Brain microvascular endothelial cell (primary cell): ENCODE measurements at places on chromosomes 11 and 22.
A peak's percentile ranks its signal among the peaks of the same experiment; 100 is the strongest.

GRCh38 chr11:130308059-130308458, 6.7 kb downstream of the ZBTB44 start:
- DNase-seq: no peak

DNA sequence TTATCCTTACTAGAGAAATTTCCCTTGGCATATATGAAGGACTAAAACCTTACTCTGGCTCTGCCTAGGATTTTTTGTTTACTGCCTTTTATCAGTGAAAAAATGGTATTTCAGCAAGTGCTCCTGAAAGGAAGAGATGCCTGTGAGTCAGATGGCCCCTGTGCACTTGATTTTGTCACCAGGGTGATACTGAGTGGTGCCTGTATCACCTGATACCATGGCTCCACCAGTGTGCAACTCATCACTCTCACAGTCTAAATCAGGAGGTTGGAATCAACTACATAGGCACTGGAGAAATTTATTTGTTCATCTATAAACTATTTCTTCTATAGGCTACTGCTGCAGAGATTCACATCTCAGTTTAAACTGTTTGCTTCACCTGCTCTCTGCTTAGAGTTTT, 43.2 kb downstream of the F2 start:
- DNase-seq: no peak

GRCh38 chr11:66321606-66322005, 4.8 kb upstream of the CD248 start:
- no peak for DNase-seq

DNA sequence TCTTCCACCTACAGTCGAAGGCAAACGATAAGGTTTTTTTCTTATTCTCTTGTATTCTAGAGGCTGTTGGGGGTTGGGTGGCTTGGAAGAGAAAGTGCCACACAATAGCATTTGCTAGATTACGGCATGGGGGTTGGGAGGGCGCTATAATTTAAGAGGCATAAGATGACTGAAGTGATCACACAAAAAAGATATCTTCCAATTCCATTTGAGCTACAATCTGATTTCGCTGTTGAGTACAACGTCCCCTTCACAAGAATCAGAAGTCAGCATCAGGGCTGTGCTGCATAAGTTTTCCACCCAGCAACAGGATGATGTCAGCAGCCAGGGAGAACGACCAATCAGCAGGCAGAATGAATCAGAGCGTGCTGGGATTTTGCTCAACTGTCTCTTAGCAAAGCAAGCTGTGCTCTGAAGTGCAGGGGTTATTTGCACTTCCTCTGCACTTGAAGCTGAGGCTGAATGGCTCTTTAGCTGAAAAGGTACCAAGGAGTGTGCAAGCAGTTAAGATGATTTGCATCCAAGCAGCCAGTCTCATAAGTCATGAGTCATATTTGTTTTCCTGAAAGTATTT, 23.2 kb upstream of the SESN3 start:
- DNase-seq: peak; percentile 92

DNA sequence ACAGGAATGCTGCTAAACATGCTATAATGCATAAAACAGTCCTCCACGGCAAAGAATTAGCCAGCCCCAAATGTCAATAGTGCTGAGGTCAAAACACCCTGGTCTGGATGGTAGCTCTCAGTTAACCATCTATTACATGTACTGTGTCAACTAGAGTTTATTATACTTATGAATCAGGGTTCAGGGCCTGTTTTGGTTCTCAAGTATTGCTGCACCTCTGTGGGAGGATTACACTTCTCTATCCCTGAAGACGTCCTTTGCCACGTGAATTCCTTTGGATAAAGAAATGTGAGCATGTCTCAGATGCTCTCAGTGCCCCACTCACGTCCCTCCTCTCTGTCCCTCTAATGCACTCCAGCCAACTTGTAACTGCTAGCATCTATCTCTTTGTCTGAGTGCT, 53.4 kb downstream of the SLC1A2 start:
- DNase-seq: no peak

DNA sequence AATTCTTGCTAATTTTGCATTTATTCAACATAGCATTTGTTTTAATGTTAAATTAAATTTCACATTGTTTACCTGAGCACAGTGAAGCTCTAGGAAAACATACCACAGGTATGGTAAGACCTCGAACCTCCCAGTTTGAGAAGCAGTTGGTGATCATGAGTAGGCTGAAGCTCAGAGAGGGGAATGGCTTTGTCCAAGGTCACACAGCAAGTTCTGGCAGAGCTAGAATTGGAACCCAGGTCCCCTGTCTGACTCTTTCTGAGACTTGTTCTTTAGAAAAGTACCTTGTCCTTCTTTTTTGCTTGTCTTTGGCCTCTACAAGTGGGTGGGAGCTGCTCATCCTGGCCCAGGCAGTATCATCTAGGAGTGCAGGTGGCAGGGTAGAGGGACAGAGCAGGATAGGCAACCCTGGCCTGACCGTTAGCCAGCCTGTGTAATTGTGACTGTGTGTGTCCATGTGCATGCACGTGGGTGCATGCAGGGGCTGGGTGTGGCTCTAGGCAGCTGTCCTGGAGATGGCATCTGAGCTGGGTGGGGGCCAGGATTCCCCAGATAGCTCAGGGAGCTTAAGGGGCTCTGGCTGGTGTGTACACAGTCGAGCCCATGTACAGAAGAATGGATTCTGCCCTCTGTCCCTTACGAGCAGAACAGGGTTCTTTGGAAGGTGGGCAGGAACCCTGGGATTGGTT, 21.6 kb downstream of the PHLDB1 start:
- no peak for DNase-seq

GRCh38 chr11:2293984-2294925, 7.5 kb downstream of the C11orf21 start:
- no peak for DNase-seq

DNA sequence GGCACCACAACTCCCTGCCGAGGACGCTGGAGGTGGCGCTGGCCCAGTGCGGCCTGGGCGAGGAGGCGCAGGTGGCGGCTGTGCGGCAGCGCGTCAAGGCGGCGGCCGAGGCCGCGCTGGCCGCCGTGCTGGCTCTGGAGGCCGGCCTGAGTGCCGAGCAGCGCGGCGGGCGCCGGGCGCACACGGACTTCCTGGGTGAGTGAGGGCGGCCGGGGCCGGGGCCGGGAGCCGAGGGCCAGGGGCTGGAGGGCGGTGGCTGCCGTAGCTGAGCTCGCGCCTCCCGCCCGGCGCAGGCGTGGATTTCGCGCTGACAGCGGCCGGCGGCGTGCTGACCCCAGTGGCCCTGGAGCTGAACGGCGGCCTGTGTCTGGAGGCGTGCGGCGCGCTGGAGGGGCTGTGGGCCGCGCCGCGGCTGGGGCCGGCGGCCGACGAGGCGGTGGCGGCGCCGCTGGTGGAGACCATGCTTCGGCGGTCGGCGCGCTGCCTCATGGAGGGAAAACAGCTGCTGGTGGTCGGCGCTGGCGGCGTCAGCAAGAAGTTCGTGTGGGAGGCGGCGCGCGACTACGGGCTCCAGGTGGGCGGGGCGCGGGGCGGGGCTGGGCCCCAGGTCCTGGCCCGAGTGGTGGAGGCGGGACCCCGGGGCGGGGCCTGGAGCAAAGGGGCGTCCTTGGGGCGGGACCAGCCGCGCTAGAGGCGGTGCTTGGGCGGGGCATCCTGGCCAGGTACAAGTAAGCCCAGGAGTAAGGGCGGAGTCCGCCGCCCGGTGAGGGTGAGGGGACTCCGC, 5.4 kb downstream of the CARNS1 start:
- DNase-seq: peak; percentile 88

DNA sequence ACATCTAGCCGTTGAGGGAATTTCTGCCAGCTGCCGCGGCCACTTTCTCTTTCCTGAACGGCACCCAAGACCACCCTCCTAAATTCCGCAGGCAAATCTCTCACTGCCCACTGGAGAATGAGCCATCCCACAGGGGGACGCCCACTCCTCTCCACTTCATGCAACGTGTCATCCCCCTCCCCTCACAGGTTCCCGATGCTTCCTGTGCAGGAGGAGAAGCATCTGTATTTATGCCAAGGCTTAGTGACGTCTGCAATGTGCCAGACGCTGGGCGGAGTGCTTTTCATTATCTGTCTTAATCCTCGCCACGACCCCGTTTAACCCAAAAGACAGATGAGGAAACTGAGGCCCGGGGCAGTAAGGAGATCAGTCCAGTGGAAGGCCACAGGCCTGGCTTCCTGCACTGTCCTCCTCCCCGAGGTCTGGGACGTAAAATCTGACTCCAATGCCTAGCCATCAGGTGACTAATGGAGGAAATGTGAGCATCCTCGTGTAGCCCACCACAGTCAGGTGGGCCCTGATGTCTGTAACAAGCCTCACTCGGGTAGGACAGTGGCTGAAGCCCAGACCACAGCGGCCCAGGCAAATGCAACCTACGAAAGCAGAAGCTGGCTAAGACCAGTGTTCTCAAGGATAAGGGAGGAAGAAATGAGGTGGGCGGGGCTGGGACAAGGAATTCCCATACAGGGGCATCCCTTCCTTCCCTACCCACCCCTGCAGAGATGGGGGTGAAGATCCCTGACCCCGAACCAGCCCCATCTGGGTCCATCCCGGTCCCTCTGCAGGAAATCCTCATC, 23.1 kb downstream of the MN1 start:
- DNase-seq: no peak

DNA sequence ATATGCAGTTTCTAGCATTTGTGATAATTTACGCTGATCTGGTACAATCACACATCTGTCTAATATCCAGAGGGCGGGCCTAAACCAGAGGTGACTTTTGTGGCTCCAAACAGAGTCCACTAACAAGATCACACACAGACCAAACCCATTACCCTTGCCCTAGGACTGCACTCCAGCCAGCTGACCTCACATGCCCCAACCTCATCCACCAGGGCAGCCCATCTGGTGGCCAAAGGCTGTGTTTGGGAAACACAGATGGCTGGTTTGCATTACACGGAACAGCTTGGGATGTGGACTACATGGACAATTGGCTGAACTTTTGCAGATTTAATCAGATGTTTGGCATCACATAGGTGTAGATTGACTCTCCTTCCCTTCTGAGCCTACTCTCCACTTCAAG, 228.2 kb downstream of the GRIK4 start:
- DNase-seq: no peak

DNA sequence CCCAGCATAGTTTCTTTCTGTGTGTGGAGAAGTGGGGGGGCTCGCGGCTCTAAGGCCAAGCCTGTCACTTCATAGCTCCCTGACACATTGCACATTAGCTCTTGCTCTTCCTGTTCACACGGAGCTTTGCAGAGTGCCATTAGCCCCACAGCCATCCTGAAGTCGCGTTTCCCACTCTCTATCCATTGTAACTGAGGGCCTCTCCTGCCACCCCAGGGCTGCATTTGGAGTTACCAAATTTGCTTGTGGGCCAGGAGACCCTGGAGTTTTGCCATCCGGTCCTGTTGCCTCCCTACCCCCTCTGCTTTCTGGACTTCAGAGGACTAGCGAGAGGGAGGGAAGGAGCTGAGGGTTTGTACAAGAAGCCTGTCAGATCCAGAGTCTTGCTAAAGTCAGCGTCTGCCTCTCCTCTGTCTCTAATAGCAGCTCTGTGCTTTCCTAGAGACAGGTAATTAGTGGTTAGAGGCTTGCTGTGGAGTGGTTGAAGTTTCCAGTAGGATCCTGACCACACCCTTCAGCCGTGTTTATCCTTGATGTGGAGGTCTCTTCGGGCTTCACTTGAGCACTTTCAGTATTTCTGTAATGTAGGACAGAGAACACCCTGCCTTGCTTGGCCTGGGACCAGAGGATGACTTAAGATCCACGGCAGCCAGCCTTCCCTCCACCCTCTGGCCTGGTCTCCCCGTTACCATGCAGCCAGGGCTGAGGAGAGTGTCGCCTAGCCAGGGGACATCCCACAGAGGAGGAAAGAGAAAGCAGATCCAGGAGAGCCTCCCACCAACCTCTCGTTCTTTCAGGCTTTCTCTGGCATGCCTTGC, 14.1 kb downstream of the DCPS start:
- DNase-seq: peak; percentile 68

- no peak for DNase-seq
Measured at GRCh38 chr11:103895106-103895505, 141.3 kb upstream of the DDI1 start.

- no peak for DNase-seq
Measured at GRCh38 chr11:45544826-45545225, 120.6 kb downstream of the CHST1 start.

DNA sequence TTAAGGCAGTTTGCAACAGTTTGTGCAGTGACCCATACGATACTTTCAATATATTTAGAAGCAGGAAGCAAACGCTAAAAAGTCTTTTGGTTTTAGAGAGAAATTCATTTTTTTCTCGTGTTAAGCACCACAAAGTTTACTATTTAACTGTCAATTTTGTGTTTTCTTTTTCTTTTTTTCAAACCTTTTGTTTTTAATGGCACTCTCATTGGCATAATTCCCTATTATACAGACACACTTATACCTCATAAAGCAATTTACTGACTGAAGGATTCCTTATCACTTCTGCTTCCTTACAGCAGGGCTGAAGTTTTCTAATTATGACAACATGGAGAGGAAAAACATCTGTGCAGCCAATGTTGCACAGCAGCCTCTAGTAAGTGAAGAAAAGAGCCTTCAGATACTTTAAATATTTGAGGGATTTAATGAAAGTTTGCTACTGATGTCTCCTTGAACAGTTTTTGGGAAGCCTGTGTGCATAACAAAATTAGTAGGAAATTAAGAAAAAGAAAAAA, 2191.2 kb downstream of the LRRC4C start:
- DNase-seq: no peak

- no peak for DNase-seq
Measured at GRCh38 chr11:106137061-106137460, 59.6 kb downstream of the AASDHPPT start.

GRCh38 chr11:14906578-14906977, 14.5 kb upstream of the CYP2R1 start:
- DNase-seq: no peak

- peak; percentile 93 for DNase-seq
Measured at GRCh38 chr11:65150509-65151299, 16.4 kb upstream of the SYVN1 start.

- no peak for DNase-seq
Measured at GRCh38 chr11:124081483-124081882, 33.8 kb upstream of the VWA5A start.

- no peak for DNase-seq
Measured at GRCh38 chr11:122430490-122430889, 225.0 kb upstream of the UBASH3B start.

- DNase-seq: no peak
Measured at GRCh38 chr11:102716527-102716926, 8.2 kb downstream of the MMP8 start.

- peak; percentile 59 for DNase-seq
Measured at GRCh38 chr11:35151241-35151640, 12.3 kb downstream of the CD44 start.

- no peak for DNase-seq
Measured at GRCh38 chr11:120835601-120836228, 188.2 kb upstream of the TBCEL start.

DNA sequence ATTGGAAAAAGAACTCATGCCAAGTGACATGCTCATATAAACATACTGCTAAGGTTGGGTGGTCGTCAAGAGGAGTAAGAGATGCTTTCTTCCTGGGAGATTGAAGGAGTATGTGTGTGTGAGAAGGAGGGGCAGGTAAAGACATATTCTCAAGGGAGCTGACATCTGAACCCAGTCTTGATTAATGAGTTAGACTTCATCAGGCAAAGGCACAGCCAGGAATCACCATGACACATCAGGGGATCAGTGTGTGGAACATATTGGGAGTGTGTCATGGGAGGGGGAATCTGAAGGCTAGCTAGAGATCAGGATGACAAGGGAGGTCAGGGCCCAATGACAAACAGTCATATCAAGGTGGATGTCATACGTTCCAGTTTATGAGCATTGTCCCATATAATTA, 14.9 kb downstream of the CNTF start:
- no peak for DNase-seq

GRCh38 chr11:64613648-64614047, 22.6 kb downstream of the SLC22A12 start:
- no peak for DNase-seq

GRCh38 chr22:25908755-25909154, 166.8 kb downstream of the MYO18B start:
- no peak for DNase-seq

- no peak for DNase-seq
Measured at GRCh38 chr11:35680506-35680905, 17.9 kb downstream of the TRIM44 start.
